ENCODE measurements at places on chromosomes 5 and 9. TPM values are rescaled to one million over a fixed set of nuclear protein-coding genes. Genes with fewer than 3 reads are reported as not detected.
A peak's percentile ranks its signal among the peaks of the same experiment; 100 is the strongest.

SNX2 gene
- polyA plus RNA-seq, result 102 TPM

- H3K27me3 ChIP-seq, result no peaks in the 10 kb centered on the region
- peaks cover 23% of the 10 kb centered on the region for H3K4me1 ChIP-seq
- no peak for DNase-seq
- no peak overlapping the region for H3K27ac ChIP-seq
- H3K36me3 ChIP-seq, result no peaks in the 10 kb centered on the region
Measured at GRCh38 chr5:95956021-95956899, 5.4 kb downstream of the ELL2 start.

DNA sequence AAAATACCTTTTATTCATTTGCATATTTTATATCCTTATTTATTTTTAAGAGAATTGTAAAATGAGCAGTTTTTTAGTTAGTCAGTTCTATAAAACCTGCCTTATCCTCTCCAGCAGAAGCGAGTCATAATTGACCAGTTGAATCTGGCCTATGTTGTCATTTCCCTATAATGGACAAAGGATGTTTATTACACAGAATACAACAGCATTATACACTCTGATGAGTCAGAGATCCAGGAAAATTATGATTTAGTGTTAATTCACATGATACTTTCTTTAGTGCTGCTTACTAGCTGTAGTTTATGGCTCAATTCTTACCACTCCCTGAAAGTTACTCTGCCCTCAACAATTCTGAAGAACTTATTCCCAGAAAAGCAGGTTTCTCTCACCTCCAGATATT lies 26.8 kb upstream of the LURAP1L start:
- DNase-seq, result no peak
- no peaks in the 10 kb centered on the region for H3K4me1 ChIP-seq
- no peak overlapping the region for H3K27ac ChIP-seq
- no peak overlapping the region for H3K4me3 ChIP-seq
- H3K36me3 ChIP-seq, result no peaks in the 10 kb centered on the region

- no peaks in the 10 kb centered on the region for H3K27me3 ChIP-seq
- no peak overlapping the region for H3K27ac ChIP-seq
- peak; percentile 3 for DNase-seq
- H3K36me3 ChIP-seq, result no peaks in the 10 kb centered on the region
- H3K4me1 ChIP-seq, result no peaks in the 10 kb centered on the region
Measured at GRCh38 chr9:133967024-133967741, 24.9 kb downstream of the VAV2 start.

DNA sequence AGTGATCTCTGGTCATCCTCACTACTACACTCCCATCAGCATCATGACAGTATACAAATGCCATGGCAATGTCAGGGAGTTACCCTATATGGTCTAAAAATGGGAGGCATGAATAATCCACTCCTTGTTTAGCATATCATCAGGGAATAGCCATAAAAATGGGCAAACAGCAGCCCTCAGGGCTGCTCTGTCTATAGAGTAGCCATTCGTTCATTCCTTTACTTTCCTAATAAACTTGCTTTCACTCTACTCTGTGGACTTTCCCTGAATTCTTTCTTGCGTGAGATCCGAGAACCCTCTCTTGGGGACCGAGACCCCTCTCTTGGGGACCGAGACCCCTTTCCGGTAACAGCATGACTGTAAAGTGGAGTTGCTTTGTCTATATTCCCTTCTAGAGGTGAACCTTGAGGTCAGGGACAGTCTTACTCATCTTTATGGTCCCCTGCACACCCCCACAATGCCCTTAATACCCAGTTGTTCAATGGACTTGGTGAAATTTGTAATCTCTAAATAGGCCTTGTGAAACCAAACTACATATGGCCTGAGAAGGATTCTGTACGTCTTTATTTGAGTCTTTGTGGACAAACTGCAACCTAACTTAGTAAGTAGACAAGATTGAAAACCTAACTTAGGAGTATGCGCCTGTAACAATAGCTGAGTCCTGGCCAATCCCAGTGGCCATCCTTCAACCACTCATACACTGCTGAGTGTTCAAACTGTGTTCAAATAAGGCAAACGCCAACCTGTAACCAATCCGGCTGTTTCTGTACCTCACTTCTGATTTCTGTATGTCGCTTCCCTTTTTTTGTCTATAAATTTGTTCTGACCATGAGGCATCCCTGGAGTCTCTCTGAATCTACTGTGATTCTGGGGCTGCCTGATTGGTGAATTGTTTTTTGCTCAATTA lies 32.3 kb upstream of the UBTD2 start:
- H3K27me3 ChIP-seq, result no peaks in the 10 kb centered on the region
- no peak for DNase-seq
- no peak overlapping the region for H3K27ac ChIP-seq
- no peaks in the 10 kb centered on the region for H3K4me1 ChIP-seq
- no peaks in the 10 kb centered on the region for H3K36me3 ChIP-seq

SRP19 gene
- 63.7 TPM for polyA plus RNA-seq

DNA sequence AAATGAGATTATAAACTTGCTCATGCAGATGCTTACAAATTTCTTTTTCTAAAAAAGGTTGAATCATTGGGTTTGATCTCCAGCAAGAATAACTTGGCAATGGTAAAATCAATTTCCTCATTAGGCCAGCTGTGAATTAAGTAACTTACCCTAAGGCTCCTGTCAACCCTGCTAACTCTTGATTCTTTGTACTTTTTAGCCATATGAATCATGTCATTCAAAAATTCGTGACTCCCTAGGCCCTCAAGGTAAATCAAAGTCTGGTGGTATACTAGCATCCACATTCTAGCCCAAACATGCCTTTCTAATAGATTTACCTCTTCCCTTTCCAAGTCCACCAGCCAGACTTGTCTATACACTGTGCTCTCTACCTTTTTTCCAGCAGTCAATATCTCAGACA lies 420.8 kb upstream of the BRINP1 start:
- no peak overlapping the region for H3K27ac ChIP-seq
- H3K4me1 ChIP-seq, result no peaks in the 10 kb centered on the region
- no peaks in the 10 kb centered on the region for H3K27me3 ChIP-seq
- DNase-seq, result no peak
- H3K4me3 ChIP-seq, result no peak overlapping the region
- no peaks in the 10 kb centered on the region for H3K36me3 ChIP-seq

DNA sequence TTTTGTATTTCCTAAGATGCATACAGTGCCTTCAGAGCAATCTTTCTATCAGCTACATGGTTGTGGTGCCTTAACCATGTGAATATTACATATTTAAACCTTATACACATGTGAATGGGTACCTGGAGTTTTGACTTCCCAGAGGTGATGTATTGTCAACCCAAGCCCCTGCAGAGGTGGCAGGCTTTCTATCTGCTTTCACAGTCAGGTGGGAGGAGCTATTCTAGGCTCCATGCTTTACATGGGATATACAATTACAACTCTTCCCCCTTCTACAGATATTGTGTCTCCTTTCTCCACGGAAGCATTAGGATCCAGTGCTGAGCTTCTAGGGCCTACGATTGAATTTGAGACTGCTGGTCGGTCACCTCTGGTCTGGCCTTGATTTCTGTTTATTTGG lies 89.8 kb upstream of the TUT7 start:
- no peaks in the 10 kb centered on the region for H3K27me3 ChIP-seq
- no peak for DNase-seq
- H3K27ac ChIP-seq, result no peak overlapping the region
- H3K4me3 ChIP-seq, result no peak overlapping the region
- no peaks in the 10 kb centered on the region for H3K36me3 ChIP-seq
- H3K4me1 ChIP-seq, result no peaks in the 10 kb centered on the region
